Germinal center (tissue), 1 donor: ENCODE measurements at places on chromosomes 2 and 18.

GRCh38 chr2:78263571-78263970 is 741.4 kb upstream of the LRRTM4 start:
- no peak for DNase-seq

DNA sequence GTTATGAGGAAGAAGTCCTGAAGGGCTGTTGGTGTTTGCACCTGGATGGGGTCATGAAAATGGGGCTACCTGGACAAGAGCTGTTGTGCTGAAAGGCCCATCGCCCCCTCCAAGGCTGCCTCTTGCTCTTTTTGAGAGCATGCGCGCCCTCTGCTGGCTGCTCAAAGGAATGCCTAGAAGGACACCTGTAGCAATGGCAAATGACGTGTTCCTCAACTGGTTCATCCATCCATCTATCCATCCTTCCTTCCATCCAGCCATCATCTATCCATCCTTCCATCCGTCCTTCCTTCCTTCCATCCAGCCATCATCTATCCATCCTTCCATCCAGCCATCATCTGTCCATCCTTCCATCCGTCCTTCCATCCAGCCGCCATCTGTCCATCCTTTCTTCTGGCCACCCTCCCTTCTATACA is 17.2 kb upstream of the RPL31 start:
- DNase-seq, result peak; percentile 74

DNA sequence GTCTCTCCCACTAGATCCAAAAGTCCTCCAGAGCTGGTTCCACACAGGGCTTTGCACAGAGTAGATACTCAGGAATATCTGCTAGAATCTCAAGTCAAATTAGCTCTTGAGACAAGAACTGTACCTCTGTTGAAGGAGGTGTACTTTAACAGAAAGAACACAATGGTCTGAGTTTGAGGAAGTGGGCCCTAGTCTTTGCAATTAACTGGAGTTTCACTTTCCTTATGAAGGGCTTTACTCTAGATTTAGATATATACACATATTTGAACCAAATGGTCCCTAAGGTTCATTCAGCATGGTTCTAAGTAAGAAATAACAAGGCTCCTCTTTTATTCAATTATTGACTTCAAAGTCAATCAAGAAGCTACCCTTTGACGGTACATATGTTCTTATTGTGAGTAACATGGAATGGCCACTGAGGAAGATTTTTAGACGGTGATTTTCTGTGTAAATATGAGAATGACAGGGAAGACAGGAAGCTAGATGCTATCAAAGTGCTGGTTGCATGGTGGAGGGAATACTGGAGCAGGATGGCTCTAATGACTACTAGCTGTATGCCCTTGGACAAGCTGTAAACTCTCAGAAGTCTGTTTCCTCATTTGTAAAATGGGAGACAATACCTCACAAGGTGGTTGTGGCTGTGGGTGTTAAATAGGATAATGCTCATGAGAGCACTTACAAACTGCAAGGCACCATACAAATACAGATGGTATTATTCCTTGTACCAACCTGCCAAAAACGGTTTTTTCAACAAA is 73.5 kb upstream of the SERTAD2 start:
- peak; percentile 63 for DNase-seq

- no peak for DNase-seq
These were observed 418.0 kb downstream of the MEIS1 start for GRCh38 chr2:66852953-66853352.

GRCh38 chr2:120672526-120673204 is 63.0 kb upstream of the GLI2 start:
- no peak for DNase-seq

GRCh38 chr2:206531996-206532543 is 88.7 kb downstream of the ADAM23 start:
- DNase-seq, result no peak

- DNase-seq, result no peak
These were observed 82.9 kb downstream of the DNAH7 start for GRCh38 chr2:195985741-195986140.

- no peak for DNase-seq
These were observed 35.3 kb downstream of the ZCCHC2 start for GRCh38 chr18:62558015-62558663.

DNA sequence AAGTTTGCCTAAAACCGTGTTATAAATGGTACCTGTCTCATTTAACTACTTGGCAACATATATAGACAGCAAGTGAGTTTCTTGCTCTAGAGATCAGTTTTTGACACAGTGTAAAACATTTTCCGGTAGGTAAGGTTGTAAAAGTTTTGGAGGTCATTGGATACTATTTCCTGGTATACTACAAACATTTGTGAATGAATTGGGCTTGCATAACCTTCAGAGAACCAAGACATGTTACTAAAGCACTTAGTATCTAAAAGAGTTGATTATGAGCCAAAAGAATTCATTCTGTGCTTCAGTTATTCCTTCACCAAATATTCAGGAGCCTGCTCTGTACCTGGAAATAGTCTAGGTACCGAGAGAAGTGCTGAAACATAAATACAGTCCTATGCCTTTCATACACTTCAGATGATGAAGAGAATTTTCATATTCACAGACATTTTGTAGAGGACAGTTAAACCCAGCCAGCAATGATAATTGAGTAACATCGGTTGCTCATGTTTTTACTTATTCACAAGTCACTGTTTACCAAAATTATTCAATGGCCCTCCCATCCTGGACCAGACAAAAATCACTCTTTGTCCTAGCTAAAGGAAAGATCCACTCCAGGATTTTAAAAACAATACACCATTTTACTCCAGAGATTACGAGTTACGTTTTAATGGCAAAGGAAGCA is 319.4 kb upstream of the RBMS1 start:
- no peak for DNase-seq

DNA sequence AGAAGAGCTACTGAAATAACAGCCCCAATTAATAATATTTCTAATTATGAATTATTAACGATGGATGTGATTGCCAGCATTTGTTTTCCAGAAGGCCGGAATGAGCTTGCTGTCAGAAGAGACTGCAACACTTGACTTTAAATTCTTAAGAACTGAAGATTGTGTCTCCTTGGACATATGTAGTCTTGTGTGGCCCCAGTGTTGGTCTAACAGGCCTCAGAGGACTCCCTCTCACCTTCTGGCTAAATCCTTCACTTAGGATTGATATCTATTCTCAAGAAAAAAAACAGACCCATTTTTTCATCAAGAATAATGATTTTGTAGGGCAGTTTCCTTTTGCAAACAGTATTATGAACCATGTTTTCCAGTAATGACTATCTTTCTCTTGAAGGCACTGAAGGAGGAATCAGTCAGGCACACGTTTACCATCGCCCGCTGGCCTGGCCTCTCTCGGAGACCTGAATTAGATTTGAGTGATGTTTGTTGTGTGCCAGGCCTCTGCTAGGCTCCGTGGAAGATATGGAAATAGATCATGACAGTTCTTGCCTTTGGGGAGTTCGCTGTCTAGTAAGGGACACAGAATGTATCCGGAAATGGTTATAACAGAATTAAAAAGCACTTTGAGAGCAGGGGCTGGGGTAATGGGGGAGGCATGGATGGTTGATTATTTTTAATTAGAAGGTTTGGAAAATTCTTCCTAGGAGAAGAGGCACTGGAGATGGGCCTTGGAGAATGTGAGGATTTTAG is 258.0 kb downstream of the MYCN start:
- no peak for DNase-seq

GRCh38 chr2:10159086-10159485 is 36.5 kb downstream of the RRM2 start:
- DNase-seq, result no peak

DNA sequence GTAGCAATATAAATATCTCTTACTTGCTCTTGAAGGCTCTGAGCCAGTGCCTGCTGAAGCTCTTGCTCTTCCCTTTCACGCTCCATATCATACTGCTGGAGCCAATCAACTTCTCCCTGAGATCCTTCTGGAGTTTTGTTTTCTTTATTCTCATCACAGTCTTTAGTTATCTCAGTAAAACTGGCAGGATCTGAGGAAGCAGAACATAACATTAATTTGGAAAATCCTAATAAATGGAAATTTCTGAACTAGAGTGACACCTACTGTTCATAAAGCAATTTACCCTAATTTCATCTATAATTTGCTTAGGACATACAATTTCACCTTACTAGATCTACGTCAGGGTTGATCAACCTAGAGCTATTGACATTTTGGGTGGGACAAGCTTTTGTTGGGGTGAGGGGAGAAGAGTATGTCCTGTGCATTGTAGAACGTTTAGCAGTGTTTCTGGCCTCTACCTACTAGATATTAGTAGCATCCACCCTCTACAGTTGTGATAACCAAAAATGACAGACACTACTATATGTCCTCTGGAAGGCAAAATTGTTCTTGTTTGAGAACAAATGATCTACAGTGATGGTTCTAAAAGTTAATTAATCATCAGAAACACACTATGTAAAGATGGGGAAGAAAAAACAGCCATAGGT is 47.2 kb downstream of the VIL1 start:
- peak; percentile 29 for DNase-seq

DNA sequence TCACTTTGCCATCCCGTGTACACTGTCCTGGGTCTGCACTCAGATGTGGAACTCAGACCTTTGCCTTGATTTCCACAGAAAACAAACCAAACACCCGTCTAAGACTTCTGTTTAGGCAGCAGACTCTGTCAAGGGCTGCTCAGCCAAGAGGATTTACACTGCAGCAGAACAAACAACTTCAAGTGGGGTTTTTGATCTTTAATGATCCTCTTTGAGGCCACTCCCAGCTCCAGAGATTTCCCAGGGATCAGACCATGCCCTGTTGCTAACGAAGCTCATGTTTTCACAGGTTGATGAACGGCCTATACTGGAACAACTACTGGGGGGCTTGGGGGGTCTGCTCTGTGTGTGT is 52.5 kb upstream of the LGALSL start:
- DNase-seq, result no peak

DNA sequence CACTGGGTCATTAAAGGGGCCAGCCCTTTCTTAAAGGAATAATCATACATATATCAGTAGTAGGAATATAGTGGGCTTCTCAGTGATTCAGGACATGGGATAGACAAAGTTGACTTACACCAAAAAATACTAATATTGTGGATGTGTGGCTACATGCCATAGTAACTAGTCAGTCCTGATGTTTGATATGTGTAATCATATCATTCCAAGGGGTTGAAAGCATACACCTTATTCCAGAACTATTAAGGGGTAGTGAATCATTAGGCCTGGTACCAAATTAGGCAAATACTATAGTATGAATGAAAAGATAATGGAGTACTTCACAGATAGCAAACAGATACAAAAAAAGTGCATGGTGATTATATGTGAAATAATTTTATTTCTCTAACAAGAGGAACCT is 814.9 kb upstream of the NRXN1 start:
- no peak for DNase-seq

DNA sequence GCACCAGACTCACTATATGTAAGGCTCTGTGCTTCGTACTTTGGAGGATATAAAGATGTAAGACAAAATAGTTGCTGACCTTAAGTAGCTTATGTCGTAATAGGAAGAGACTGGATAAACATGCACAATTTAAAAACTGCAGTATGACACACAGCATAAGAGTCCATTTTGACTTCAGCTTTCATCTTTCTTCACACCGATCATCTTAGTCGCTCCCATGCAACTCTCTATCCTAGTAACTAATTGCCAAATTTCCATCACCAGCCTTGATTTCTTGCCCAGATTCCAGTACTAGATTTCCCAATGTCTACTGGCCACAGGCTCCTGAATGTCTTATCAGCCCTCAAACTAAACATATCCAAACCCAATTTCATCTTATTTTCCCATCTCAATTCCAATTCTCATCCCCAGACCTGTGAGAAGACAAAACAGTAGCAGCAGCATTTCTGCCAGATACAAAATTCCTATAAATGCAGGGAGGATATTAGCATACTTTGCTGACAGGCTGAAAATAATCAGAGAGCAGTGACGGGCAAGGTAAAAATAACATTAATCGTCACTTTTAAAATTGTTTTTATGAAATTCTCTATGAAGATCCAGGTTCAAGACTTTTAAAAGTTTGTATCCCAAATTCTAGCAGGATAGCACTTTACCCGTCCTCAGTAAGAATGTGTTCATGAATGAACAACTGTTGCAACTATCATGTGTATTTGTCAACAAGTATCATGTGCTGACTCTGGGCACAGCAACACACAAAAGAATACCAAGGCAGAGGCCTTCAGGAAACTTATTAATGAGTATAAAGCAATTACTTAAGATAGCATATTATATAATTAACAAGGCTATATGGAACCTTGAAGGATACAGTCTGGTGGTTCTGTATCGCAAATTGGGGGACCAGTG is 42.2 kb downstream of the KIDINS220 start:
- no peak for DNase-seq

GRCh38 chr2:232132181-232132580 is 170.7 kb downstream of the DIS3L2 start:
- no peak for DNase-seq

GRCh38 chr2:109094144-109094543 is 34.9 kb upstream of the SH3RF3 start:
- DNase-seq, result no peak

DNA sequence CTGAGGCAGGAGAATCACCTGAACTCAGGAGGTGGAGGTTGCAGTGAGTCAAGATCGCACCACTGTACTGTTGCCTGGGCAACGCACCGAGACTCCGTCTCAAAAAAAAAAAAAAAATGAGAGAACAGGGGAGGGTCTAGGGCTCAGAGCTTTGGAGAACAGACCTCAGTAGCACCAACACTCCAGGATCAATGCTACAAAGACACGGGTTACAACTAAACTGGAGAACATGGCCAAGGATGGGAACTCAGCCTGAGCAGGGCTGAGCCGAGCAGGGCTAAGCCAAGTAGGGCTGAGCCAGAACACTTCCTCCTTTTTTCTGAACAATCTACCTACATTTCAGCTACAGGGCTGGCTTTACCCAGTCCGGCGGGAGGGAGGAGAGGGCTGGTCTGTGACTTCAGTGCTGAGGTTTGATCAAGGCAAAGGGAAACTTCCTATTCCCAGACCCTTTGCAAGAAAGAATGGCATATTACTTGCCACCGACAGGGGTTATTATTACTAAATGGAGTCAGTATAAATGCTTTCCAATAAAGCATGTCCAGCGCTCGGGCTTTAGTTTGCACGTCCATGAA is 2.9 kb upstream of the CASP8 start:
- DNase-seq, result peak; percentile 79
